ENCODE measurements at places on chromosomes 2 and 18.

- DNase-seq: no peak
Observed at GRCh38 chr2:57516698-57517340, 529.8 kb upstream of the VRK2 start.

DNA sequence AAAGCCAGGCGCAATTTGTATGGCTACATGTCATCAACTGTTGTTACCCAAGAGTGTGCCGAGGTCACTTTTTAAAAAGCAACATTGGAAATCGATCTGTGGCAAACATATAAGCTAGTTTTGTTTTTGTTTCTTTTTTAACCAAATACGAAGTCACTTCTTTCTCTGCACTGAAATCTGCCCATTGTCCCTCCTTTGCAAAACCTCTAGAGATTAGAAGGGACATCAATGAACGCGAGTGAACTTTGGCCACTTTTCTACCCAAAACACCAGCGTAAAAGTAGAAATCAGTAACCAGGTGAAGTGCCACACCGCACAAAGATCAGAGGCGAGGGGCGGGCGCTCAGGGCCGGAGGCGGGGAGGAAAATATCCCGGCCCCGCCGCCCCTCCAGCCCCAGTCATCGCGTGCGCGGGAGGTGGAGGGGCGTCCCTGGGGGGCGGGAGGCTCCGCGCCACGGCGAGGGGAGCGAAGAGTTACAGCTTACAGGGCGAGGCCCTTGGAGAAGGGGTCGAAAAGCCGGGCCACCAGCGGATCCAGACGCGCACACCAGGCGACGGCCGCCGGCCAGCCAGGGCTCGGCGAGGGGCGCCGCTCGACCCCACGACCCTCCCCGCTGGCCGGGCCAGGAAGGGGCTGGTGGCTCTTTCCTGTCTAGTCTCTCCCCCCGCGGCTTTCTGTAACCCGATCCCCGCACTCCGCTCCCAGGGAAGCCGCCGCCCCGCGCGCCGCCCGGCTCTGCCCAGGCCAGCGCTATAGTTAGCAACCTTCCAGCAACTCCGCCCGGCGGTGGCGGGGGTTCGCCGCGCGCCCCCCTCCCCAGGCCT is 993 bp downstream of the RBMS1 start:
- peak; percentile 58 for DNase-seq

GRCh38 chr18:2535419-2535910 is 35.8 kb downstream of the METTL4 start:
- no peak for DNase-seq

DNA sequence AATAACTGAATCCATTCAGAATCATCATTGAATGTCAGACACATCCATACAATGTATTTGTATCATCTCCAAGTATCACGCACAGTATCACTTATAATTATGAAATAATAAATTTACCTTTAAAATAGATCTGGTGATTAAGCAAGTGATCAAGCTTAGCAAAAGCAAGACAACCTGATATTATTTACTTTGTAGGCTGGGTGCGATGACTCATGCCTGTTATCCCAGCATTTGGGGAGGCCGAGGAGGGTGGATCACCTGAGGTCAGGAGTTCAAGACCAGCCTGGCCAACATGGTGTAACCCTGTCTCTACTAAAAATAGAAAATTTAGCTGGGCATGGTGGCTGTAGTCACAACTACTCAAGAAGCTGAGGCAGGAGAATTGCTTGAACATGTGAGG is 421.0 kb upstream of the NETO1 start:
- DNase-seq: no peak

GRCh38 chr18:48123324-48123723 is 192.9 kb upstream of the SMAD2 start:
- DNase-seq: no peak

GRCh38 chr18:13007248-13007560 is 16.0 kb downstream of the CEP192 start:
- DNase-seq: no peak

- no peak for DNase-seq
Observed at GRCh38 chr2:207129821-207130220, 35.9 kb downstream of the KLF7 start.

DNA sequence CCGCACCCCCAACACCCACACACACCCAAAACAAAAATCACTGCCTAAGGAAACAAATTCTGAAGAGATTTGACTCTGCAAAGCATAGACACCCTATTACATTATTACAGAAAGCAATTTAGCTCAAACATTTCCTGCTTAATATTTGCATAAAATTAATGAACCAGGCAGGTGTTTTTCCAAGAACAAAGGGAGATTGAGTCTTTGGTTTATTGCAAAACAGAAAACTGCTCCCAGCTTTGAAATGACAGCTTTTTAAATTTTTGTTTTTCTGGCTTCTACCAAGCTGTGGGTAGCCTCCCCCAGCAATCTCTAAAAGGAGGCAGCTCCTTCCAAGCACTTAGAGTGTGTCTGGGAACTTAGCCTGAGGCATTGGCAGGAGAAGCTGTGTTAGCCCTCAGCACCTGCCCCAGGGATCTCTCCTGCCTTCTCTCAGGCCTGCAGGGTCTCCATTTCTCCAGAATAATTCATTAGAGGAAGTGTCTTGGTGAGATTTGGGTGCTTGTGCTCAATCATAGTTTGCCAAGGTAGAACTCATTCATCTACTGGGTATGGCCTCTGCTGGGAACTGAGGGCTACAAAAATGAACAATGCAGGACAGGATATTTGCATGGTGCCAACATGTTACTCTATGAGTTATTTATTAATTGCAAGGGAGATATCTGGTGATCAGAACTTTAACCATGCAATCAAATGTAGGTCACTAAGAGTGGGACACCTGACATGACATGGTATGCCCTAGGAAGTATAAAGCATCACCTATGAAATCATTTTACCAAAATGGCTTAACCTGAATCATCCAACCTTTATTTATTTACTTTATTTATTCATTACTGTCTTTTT is 58.7 kb downstream of the B3GNT2 start:
- DNase-seq: no peak

DNA sequence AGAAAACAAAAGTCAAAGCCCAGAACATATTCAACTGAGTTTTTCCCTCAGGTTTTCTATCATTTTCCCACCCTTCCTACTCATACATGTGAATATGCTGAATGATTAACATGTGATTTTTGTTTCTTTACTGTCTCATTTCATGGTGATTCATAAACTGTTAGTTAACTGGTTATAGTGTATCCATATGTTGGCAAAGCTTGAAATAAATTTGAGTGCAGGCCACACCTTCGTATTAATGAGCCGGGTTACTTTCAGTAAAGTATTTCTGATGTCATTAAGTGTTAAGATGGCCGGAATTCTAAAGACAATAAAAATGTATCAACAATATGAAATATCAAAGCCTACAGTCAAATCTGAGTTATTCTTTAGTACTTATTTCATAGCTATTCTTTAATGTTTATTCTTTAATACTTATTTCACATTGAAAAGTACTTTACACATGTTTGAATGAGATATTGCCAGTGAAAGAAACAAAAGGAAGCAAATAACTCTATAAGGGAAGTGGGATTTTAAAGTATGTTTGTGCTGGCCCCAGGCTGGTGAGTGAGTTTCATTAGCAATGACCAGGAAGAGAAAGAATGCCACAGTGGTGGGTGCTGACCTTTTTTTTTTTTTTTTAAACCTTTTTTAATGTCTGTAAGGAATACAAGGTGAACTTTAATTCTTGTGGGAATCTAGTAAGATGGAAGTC is 178.6 kb downstream of the NEDD4L start:
- no peak for DNase-seq

DNA sequence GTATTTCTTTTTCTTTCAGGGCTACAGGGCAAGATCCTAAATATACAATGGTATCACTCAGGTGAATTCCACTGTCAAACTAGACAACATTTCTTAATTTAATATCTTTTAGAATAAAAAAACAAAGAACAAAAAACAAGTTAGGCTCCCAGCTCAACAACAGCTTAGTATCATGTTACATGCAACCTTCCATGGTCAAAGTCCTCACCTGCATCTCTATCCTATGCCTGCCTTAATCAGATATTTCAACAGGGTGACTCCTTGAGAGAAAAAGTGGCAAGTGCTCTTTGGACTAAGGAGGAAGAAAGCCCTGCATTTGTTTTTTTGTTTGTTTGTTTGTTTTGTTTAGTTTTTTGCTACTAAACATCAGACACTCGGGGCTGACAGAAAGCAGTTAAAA is 50.2 kb downstream of the WDFY1 start:
- no peak for DNase-seq

GRCh38 chr18:6876641-6877041 is 147.1 kb downstream of the ARHGAP28 start:
- no peak for DNase-seq

- no peak for DNase-seq
Observed at GRCh38 chr18:41113885-41114482, 841.0 kb upstream of the PIK3C3 start.

- peak; percentile 72 for DNase-seq
Observed at GRCh38 chr2:95023222-95023597, 2.3 kb upstream of the MAL start.

- no peak for DNase-seq
Observed at GRCh38 chr2:72148003-72148836, 558 bp upstream of the CYP26B1 start.

DNA sequence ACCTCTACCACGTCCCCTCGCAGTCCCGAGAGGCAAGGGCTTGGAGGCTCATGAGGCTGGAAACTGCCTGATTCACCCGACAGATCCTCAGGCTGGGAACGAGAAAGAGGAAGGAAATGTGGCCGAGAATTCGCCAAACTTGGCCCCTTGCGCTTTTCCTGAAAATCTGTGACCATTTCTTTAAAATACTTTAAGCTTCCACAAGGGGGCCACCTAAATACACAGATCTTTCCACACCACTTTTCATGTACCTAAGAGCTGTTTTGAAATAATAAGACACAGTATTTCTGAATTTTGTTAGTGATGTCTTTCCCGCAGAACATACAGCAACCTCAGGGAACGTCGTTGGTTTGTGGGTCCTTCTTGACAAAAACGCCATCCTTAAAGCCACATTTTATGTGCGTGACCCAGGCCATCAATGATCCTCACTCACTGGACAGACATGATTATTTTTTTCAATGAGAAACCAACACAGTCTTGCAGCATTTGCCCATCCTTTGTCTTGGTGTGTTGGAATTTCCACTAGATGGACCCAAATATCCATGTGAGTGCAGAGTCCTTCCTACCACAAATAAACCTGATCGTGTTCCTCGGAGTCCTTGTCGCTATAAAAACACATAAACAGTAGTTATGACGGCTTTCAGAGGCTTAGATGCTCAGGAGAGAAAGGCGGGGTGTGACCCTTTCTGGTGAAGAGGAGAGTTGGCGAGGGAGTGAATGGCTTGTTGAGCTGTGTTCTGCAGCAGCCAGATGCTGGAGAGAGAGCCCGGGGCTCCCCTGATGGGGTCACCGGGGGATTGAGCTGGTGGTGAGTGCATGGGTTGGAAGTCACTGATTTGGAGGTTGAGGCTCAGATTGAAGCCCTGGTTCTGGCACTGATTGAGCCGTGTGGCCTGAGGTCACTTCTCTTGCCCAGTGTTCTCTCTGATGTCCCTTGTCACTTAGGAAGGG is 25.0 kb downstream of the DCDC2C start:
- no peak for DNase-seq

- no peak for DNase-seq
Observed at GRCh38 chr2:40271094-40271493, 180.8 kb downstream of the SLC8A1 start.

DNA sequence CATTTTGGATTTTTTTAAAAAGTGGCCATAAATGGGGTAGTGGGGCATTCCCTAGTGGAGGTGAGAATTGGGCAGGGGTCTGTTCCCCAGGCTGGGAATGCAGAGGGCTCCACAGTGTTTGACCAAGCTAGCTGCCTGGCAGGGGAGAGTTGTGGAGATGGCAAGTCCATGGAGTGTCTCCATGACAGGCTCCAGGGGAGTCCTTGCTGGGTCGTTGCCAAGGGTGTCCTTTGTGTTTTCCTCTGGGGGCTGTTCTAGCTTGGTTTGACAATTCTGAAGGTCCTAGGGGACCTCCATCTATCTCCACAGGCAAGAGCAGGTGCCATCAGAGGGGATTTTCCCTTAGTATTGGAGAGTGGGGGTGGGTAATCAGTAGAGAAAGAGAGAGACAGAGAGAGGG is 265.3 kb downstream of the DYSF start:
- DNase-seq: no peak

DNA sequence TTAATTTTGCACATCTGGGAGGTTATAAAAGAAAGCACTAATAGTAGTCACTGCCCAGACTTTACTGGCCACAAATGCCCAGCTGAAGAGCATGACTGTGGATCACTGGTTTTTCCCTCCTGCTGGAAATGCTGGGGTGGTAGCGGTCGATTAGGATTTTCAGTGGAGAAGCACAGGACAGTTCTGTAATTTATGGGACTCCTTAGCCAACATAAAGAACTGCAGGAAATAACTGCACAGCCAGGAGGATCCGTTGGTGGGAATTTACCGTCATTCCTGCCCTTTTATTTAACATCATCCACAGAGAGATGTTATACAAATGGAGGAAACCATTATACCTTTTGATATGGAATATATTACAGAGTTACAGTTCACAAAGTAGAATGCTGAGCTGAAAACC is 61.5 kb downstream of the TNFRSF11A start:
- no peak for DNase-seq

DNA sequence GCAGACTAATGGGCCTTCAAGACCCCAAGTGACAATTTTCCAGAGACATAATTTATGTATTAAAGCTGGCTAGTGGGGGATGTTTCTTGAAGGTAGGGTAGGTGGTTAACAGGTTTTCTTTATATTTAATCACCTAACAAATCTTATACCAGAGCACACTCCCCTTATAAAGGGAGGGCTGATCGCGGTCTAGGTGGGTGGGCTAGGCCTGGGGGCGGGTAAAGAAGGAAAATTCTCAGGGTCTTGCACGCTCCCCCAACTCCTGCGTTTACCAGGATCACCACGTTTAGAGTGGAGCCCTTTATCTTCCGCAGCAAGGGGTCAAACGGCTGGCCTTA is 19.9 kb upstream of the CXXC1 start:
- no peak for DNase-seq

- DNase-seq: no peak
Observed at GRCh38 chr18:59453468-59453961, 94.5 kb upstream of the LMAN1 start.

- no peak for DNase-seq
Observed at GRCh38 chr2:30221531-30221930, 9.8 kb upstream of the LBH start.

DNA sequence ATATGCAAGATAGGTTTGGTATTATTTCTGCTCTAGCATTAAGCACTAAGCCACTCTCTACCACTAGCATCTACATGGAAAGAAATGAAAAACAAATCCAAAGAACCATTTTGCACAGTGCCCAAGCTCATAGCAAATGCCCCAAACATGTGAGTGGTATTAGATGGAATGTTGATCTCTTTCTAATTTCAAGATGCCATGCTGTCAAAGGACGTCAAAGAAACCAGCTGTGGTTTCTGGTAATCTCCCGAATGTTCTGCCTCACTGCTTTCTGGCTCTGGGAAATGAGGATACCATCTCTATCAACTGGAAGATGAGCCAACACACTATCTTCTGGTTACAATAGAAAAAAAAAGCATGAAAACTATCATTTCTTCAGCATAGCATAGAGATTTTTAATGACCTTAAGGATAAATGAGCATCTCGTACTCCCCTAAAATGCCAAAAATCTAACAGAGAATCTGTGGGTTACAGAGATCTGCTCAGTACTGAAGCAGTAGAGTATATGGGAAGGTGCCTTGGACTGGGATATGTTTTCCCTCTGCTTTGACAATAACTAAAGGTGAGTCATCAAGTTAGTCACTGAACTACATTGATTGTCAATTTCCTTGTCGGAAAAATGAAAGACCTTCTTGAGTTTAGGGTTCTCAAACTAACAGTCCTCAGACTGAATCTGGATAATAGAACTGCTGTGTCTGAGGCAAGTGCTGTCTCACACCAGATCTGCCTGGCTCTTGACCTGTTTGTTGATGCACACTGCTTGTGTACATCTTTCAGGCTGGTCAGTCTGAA is 244.8 kb upstream of the NCKAP5 start:
- no peak for DNase-seq
